ENCODE measurements at places on chromosomes 16 and 17.

- no peak for DNase-seq
Measured at GRCh38 chr16:20181416-20181815, 107.7 kb upstream of the GPR139 start.

- peak; percentile 76 for DNase-seq
Measured at GRCh38 chr17:17313350-17313991, 10.3 kb downstream of the NT5M start.

DNA sequence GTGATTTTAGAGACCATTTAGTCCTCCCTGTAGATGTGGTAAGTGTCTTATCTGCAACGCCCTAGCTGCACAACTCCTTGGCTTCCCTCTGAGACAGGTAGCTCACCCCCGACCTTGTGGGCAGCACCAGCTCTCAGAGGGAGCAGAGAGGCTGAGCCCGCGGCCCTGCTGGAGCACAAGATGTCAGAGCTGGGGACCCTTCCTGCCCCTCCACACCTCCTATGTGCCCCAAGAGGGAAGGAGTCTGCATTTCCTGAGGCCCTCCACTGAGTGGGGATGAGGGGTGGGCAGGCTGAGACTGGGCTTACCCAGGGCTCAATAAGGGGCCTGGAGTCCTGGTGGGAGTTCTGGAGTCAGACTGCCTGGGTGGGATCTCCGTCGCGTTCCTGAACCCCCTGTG is 12.2 kb upstream of the ADGRG1 start:
- DNase-seq: no peak

DNA sequence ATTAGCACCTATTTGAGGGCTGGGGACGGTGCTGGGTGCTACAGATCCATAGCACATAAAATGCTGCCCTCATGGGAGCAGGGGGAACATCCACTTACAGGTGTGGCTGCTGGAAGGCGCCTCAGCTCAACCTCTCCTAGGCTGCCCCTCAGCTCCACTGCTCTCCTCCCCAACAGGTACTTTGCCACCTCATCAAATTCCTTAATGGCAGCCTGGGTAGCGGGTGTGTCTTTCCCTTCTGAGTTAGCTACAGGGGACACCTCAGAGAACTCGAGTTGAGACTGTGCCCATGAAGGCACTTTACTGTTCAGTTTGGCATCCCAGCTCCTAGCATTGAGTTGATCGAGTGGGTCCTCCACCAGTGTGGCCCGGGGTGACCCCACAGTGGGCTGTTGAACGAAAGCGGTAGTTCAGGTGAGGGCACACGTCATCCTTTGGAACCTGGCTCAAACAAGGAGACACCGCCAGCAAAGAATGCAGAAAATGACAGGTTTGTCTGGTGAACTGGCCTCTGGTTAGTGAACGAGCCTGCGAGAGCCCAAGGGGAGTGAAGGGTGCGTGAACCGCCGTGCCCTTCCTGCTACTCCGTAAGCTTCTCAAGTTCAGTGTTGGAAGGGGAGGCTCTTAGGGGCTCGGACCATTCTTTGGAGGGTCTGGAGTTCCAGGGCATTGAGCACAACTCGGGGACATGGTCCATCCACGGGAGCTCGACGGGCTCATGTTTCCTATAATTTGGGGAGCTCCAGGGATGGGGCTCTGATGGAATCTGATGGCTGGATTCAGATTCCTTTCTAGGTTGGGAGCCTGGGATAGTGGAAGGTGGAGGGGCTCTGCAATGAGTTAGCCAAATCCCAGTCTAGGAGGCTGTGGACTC is 3.5 kb upstream of the CMIP start:
- no peak for DNase-seq

DNA sequence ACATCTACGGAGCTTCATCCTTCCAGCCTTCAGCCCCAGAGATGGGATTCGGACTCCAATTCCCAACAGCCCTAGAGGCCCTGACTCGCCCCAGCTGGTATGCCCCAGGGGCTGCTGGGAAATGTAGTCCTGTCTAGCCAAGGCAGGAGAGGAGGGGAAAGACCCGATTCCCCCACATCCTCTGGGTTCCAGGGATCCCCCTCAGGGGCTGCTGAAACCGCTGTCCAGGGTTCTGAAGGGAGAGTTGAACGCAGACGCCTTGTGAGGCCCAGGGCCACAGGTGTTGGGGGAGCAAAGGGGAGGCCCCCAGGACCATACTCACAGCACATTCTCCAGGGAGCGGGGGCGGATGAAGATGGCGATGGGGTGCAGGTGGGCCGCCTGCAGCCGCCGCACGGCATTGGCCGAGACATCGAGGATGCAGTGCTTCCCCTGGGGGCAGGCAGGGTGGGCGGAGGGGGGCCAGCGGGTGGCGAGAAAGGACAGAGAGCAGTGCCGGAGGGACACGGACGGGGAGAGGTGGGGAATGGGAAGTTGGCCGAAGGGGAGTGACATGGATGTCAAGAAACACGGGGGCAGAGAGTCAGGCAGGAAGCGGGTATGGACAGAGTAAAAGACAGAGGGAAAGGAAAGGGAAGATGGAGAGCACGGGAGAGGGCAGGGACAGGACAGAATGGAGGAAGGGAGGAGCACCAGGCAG is 12.6 kb upstream of the ASGR1 start:
- no peak for DNase-seq

- peak; percentile 62 for DNase-seq
Measured at GRCh38 chr17:42266918-42267766, 9.0 kb downstream of the STAT5B start.

- no peak for DNase-seq
Measured at GRCh38 chr17:13647543-13648021, 45.9 kb upstream of the HS3ST3A1 start.

DNA sequence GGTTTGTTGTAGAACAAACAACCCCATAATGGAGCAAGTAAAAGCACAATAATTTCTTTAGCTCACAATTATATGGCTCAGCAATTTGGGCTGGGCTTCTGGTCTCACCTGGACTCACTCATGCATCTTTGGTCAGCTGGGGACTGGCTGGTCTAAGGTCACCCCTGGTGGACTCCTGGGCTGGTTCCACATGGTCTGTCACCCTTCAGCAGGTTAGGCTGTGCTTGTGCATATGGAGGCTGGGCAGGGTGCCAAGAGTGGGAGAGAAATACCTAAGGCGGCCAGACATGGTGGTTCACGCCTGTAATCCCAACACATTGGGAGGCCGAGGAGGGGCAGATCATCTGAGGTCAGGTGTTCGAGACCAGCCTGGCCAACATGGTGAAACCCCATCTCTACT is 27.0 kb upstream of the SMURF2 start:
- DNase-seq: no peak

GRCh38 chr17:77854083-77854758 is 104.3 kb upstream of the TNRC6C start:
- no peak for DNase-seq

DNA sequence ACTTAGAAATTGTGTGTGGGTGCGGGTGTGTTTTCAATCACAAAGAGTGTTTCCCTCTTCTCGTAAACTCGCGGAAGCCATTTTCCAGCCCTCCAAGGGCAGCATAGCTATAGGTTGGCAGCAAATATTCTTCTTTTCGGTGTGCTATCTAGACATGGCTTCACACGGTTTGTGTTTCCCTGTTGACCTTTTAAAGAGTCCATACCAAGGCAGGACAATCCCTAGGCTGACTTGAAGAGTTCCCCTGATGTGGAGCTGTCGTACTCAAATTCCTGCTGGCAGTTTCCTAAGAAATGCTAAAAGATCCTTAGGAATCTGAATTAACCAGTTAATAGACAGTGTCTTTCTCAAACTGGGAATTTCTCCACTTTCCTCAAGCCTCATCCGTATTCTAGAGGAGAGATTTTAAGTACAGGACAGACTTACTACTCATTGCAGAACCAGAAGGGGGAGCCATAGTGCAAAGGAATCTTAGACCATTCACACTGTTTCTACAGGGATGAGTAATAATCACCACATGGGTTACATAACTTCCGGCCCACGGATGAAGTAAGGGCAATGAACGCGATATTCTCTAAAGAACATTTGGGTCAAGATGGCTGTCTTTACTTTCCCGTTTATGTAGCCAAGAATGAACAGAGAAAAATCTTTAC is 288.6 kb upstream of the ELAC2 start:
- DNase-seq: peak; percentile 4

- DNase-seq: no peak
Measured at GRCh38 chr16:4882633-4883285, 35.5 kb downstream of the UBN1 start.

GRCh38 chr17:31114956-31115555 is 20.3 kb downstream of the NF1 start:
- no peak for DNase-seq

DNA sequence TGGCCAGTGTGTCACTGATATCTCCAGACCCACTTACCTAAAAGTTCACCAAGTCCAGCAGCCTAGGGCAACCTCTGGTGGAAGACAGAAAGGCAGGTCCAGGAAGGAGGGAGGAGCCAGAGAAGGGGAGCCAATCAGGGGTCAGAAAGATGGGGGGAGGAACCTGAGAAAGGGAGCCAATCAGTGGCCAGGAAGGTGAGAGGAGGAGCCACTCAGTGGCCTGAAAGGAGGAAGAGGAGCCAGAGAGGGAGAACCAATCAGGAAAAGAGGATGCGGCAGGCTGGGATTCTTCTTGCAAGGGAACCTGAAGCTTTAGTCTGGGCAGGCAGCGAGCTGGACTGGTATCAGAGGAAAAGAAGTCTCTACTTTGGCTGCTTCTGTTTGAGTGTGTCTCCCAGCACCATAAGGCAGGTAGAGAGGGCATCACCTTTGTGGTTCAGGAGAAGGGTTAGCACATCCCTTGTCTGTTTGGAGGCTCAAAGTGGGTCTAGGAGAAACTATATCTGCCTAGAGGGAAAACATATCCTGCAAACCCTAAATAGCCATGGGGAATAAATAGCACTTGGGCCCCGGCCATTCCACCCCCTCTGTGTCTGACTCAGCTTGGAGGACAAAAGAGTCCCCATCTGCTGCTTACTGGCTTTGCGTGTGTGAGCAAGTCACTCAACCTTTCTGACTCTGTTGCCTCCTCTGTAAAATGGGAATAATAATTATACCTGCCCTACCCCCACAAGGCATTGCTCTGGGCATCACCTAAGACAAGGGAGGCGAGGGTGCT is 43.4 kb upstream of the CRHR1 start:
- peak; percentile 7 for DNase-seq

DNA sequence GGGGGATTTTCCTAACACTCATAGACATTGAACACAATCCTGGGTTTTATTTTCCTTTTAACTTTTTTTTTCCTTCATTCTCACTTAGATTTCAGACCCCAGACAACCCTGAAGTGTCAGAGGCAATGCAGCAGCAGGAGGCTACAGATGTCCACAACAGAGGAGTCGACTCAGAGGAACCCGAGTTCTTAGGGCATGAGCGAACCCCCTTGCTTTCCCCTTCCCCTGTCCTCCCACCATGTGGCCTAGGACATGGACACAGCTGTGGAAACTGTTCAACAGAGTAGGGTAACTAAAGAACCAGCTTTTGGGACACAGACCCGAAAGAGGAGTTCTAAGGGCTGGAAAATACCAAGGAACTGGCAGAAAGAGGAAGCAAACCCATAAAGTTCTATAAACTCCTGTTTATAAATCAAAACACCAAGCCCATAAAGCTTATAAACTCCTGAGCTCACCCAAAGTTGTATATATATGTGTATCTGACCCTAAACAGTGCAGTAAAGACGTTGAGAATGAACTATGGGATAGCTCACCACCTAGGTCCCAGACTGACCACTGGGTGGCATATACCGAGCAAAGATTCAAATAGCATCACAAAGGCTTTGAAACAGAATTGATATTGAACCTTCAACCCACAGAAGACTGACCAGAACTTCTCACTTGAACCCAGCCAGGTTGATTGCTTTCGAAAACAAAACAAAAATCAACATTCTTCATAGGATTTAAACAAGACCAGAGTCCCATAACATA is 33.9 kb downstream of the CMTM4 start:
- DNase-seq: no peak

DNA sequence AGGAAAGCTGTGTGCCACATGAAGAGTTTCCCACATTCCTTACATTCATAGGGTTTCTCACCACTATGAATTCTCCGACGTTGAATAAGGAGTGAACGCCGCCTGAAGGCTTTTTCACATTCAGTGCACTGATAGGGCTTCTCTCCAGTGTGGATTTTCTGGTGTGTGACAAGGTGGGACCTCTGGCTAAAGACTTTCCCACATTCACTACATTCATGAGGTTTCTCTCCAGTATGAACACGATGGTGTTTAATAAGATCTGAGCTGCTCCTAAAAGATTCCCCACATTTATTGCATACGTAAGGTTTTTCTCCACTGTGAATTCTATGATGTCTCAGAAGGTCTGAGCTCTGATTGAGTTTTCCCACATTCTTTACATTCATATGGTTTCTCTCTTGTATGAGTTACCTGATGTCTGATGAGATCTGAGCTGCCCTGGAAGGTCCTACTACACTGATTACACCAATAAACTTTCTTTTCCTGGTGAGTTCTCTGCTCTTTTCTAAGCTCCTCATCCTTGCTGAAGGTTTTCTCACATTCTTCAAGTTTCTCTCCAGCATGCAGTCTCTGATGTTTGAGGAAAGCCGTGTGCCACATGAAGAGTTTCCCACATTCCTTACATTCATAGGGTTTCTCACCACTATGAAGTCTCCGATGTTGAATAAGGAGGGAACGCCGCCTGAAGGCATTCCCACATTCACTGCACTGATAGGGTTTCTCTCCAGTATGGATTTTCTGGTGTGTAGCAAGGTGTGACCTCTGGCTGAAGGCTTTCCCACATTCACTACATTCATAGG is 10.0 kb downstream of the ZNF594 start:
- no peak for DNase-seq

GRCh38 chr17:1755827-1756262 is 6.0 kb upstream of the SERPINF1 start:
- no peak for DNase-seq

GRCh38 chr17:10613775-10614513 is 43.2 kb downstream of the MYH3 start:
- no peak for DNase-seq

DNA sequence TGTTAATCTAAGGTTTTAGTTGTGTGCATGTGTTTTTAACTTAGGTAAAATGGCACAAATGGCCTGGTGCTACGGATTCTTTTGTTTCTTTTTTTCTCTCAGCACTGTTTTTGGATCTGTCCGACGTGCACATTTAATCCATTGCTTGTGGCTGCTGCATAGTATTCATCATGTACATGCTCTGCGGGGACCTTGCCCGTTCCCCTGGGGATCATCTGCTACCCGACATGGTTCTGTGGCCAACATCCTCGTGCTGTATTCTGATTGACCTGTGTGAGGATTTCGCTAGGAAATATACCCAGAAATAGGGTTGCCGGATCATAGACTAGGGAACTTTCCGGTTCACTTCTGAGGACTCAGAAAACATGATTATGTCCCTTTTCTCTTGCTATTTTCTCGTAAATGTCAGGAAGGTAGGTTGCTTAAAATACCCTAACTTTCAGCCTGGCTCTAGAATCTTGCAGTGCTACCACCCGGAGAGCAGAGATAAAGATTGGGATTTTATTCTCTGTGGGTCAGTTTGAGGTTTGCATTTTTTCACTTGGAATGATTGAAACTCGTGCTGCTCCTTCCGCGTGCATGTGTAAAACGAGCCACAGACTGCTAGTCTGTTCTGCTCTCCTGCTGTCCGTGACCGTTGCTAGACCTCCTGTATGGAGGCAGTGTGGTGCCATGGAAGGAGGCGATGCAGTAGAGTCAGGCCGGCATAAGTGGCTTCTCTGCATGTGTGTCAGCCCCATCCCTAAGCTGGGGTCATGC is 42.9 kb downstream of the LDHD start:
- DNase-seq: no peak
